Stimulated activated naive B cell treated with anti-CD40 and anti-IgM and Interleukin-4, amounts not matched to agents 10 μg/mL and 1 μg/mL and 100 μg/mL, for 72 hours (primary cell): ENCODE measurements at places on chromosomes 13 and 19.

DNA sequence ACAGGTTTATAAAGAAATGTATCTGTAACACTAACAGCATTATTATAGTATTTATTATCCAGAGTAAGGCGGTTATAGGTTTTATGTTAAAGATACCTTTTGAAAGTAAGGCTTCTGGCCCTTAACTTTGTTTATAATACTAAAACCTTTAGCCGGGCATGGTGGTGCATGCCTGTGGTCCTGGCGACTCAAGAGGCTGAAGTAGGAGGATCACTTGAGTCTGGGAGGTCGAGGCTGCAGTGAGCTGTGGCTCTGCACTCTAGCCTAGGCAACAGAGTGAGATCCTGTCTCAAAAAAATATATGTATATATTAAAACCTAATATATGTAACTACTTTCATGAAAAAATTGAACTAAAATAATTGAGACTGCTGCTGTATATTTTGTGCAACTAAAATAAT lies 98.7 kb upstream of the KLF5 start:
- no peak for DNase-seq

DNA sequence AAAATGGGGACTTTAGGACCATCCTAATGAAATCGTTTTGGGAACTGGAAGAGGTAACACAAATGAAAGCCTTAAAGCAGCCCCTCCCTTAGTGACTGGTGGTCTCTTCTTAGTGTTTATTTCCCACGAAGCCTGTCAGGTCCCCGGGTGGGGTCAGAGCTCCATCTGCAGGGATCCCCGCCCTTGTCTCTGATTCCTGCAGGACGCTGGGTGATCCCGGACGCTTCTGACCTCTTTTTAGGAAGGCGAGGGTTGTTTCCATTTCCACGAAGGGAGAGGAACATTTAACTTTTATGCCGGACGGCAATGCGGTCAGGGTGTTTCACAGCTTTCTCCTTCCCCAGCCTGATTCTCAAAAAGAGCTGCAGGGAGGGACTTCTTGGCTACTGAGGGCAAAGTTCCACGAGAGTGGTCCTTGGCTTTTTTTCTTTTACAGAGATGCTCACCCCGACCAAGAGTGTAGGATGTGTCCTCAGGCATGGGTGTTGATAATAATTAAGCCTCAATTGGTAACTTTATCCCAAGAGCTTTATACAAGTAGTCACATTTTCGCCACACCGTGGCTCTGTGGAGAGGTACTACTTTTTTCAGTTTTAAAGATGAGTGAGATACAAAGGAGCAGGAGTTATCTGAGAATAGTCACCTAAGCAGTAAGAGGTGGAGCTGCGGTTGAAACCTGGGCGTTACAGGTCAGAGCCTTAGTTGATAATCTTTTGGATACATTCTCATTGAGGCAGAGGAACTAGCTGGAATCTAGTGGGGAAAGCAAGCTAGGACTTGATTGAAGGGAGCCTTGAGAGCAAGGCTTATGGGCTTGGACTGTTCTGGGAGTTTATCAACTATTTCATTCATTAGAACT lies 813 bp downstream of the ZNF284 start:
- no peak for DNase-seq

GRCh38 chr13:21202767-21203531 lies 26.5 kb downstream of the MRPL57 start:
- no peak for DNase-seq

DNA sequence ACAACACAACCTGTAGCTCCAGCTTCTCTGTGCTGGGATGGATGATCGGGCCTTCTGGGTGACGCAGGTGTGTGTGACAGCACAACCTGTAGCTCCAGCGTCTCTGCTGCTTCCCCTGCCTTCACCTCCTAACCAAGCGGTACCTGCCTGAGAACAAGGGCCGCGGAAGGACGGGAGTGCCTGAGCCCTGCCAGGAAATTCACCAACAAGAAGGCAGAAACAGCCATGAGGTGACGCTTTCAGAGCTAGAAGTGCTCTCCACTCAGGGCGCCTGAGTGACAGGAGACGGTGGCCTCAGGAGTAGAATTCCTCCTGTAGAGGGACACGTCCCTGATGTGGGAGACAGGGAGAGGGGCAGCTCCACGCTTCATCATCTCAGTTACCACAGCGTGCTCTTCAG lies 17.4 kb downstream of the ZNF331 start:
- DNase-seq, result no peak

DNA sequence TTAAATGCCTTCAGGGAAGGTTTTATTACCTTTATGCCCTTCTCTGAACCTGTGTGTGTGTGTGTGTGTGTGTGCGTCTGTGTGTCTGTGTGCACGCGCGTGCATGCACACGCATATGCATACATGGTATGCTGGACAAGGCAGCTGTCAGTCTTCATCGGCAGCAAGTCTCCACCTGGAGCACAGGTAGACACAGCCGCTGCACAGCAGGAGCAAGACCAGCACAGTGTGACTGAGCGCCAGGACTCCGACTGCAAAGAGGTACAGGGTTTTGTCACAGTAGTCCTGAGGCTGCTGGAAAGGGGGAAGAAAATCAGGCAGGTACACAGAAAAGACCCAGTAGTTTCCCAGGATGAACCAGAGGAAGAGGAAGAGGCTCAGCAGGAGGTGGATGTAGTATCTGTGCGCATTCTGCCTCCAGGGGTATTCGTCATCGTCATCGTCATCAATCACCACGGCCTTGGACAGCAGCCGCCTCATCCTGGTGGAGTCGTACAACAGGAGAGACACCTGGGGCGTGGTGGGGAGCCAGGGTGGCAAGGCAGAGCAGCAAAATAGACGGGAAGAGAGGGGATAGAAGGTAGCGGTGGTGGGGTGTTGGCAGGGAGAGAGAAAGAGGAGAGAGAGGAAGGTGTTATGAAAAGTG lies 12.8 kb upstream of the DHRS12 start:
- no peak for DNase-seq

DNA sequence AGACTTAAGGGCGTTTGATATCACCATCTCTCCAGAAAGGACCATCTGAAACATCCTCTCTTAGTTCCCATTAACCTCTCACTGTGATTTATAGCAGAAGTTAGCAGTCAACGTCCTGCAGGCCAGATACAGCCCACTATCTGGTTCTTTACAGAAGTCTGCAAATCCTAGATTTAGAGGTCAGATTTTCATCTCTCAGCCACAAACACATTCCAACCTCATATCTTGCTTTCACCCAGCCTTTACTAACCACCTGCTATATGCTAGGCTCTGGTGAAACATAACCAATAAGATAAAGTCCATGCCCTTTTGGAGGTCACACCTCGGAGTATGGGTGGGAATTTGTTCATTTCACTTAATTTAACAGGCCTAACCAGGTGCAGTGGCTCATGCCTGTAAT lies 76.8 kb upstream of the CACNA1A start:
- DNase-seq, result no peak

- no peak for DNase-seq
Measured at GRCh38 chr19:39479916-39480315, 722 bp upstream of the TIMM50 start.
